ENCODE measurements at places on chromosomes 13 and 19.

GRCh38 chr13:35333157-35333556 lies 143.3 kb downstream of the MAB21L1 start:
- no peak for DNase-seq

GRCh38 chr13:23081220-23081619 lies 99.6 kb upstream of the SGCG start:
- DNase-seq, result no peak

DNA sequence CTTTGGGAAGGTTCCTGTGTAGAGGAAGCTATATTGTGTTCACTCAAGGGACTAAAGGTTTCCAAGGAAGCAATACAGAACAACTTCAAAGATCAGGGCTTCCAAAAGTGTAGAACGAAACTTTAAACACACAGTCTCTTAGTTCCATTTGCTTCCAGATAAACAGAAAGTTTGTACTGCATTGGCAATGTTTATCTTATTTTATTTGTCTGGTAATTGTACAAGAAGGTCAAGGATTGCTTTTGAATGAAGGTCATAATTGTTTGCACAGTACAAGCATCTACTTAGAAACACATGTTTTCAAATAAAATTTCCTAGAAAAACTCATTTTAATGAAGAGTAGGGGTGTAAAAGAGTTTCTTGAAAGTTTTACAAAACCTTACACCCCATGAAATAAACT lies 712.7 kb upstream of the SGCG start:
- no peak for DNase-seq

GRCh38 chr19:50924586-50924985 lies 13.4 kb upstream of the KLK4 start:
- no peak for DNase-seq

GRCh38 chr19:16856091-16856490 lies 26.9 kb downstream of the SIN3B start:
- no peak for DNase-seq

DNA sequence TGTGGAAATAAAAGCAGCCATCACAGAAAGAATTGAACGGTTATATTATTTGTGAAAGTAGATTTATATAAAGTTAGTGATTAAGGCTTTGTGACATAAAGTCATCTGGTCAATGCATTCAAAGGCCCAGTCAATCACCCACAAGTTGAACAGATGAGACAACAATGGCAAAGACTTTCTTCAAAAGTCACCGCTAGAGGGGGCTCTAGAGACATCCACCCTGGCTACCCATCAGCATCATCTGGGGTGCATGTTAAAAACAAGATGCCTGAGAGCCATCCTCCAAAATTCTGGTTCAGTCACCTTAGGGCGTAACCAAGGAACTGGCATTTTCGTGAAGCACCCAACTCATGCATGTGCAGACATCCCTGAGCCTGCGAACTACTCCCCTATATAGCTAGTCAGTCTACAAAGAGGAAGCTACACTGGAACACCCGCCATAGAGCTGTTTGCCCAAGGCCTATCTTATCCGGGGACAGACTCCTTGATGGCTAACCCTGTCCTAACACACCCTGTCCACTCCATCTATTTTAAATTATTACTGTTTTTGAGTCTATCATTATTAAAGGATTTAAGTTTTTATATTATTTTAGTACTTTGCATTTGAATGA lies 970.5 kb downstream of the UQCRFS1 start:
- DNase-seq, result peak; percentile 59

DNA sequence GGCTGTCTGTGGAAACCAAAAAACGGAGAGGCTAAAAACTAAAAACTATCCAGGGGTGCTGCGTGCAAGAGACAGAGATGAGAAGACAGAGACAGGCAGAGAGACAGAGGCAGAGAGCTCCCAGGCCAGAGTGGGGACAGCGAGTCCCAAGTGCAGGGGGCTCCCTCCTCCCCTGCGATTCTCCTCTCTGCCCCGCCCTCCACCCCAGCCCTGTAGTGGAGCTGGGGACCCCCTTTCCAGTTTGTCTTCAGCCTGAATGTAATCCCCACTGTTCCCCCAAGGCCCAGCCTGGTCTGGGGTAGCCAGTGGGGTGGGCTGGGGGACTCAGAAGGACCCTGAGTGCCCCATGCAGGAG lies 2.0 kb downstream of the NFIC start:
- no peak for DNase-seq

DNA sequence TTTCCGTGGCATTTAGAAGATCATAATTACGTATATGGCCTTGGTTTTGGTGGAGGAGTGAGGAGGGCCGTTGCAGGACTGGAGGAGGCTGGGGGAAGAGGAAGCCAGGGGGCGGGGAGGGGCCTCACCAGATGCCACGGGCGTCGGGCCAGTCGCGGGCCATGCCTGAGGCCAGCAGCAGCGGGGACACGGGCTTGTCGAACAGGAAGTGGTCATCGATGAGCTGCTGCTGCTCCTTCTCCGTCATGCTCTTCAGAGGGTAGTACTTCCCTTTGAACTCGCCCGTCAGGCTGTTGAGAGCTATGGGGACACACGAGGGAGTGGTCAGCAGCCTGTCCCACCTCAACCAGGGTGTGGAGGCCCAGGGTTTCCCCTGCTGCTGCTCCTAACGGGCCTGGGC lies 11.1 kb downstream of the CKM start:
- DNase-seq, result no peak

GRCh38 chr13:50124536-50125303 lies 109.5 kb downstream of the KCNRG start:
- DNase-seq, result peak; percentile 84

- no peak for DNase-seq
Measured at GRCh38 chr13:51697181-51697580, 106.8 kb downstream of the DHRS12 start.

DNA sequence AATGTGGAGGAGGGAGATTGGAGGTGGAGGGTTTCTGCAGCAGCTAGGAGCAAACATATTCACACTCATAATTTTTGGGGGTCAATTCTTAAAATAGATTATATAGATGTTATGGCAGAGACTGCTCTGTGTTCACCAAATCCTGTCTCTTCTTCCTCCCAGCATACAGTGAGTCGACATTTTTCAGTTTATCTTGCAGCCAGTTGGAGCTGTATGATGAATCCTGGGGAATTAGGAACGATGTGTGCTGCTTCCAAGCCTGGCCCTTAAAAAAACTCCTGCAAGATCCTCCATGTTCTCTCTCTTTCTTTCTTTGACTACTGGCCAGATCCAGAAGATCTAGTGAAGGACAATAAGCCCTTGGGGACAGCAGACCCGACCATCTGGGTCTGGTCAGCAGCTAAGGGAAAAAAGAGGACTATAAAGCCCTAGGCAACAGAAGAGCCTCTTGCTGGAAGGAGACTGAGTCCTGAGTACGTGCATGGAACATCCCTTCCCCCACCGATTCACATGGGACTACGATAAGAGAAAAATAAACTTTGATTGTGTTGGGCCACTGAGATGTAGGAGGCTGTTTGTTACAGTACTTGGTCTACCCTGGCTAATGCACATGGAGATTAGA lies 55.8 kb upstream of the POMP start:
- DNase-seq, result no peak

GRCh38 chr13:51833980-51834379 lies 11.0 kb downstream of the TMEM272 start:
- DNase-seq, result no peak

GRCh38 chr19:27796073-27796472 lies 1416.9 kb downstream of the UQCRFS1 start:
- no peak for DNase-seq

GRCh38 chr13:106614874-106615273 lies 46.9 kb upstream of the ARGLU1 start:
- no peak for DNase-seq

GRCh38 chr19:2578391-2578890 lies 102.5 kb downstream of the GADD45B start:
- DNase-seq, result no peak

DNA sequence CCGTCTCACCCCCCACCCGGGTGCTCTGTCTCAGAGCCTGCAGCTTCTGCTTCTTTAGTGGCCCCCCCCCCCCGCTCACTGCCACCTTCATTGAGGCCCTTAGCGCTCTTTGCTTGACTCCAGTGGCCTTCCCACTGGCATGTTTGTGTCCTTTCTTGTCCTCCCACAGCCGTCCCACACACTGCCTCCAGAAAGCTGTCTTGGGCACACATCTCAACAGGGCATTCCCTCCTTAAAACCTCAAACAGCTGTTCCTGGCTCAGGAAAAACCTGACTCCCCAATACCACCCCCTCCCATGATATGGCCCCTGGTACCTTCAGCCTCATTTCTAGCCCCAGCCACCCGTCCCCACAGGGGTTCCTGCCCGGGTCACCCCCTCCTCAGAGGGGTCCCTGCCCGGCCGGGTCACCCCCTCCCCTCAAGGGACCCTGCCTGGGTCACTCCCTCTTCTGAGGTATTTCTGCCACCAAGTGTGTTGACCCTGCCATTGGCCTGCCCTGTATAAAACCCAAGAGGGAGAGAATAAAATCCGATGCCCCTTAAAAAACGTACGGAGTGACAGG lies 8.9 kb downstream of the B3GLCT start:
- no peak for DNase-seq

- peak; percentile 78 for DNase-seq
Measured at GRCh38 chr19:28737021-28737895, 475.7 kb downstream of the UQCRFS1 start.

GRCh38 chr13:23636360-23636759 lies 66.1 kb downstream of the TNFRSF19 start:
- DNase-seq, result no peak

DNA sequence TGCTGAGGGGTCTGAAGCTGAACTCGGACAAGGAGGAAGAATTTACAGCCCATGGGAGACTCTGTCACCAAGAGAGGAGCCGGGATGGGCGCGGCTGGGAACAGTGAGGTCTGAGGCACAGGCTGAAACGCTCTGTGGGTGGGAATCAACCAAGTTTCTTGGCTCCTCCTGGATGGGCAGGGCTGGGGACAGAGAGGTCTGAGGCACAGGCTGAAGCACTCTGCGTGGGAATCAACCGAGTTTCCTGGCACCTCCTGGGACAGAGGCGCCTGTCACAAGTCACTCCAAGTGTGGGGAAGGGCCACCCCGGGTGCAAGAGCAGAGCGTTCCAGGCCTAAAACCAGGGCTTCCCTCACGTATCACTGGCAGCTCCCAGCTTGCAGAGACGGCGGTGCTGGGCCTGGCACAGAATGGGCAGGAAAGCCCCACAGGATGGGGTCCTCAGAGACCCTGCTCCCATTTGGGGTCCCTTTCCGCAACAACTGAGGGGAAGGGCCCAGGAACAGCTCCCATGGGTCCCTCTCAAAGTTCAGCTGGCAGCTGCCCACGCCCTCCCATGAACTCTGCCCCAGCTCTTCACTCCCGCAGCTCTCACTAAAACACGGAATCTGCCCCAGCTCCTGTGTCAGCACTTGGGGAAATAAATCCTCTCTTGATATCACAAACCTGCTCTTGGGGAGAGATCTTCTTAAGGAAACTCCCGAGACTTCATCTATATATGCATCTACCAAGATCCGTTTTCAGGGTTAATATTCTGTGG lies 18.5 kb downstream of the AP3D1 start:
- no peak for DNase-seq

DNA sequence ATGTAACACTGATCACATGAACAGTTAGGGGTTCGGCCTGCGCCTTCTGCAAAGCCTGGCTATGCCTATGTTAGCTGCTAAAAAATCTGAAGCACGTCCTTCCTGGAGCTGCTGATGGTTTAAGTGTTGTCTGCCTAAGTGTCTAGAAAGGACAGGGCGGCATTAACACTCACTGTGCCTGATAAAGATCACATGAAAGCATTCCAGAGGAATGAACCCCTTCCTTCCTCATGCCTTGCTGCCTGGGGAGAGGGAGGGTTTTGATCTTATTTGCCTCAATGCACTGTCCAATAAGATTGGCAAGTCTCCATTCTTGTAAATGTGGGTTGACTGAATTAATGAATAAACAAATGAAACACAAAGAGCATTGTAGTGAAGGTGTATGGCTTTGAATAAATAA lies 5.2 kb downstream of the DOCK9 start:
- DNase-seq, result no peak

- no peak for DNase-seq
Measured at GRCh38 chr13:102900193-102900608, 54.4 kb downstream of the ERCC5 start.

DNA sequence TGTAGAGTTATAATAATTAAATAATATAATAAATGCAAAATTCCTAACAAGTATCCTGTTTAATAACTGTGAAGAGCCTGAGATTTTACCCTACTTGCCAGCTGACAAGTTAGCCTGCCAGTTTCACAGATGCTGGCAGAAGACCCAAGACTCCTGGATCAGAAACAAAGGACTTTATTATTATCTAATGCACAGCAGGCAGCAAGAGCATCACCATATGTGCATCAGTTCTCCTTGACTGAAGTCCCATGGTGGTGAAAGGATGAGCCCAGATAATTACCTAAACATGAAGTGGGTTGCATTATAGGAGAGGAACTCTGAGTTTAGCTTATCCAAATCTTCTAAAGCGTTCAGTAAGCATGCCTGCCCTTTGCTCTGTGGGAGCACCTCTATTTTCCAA lies 39.1 kb upstream of the MTIF3 start:
- DNase-seq, result no peak

DNA sequence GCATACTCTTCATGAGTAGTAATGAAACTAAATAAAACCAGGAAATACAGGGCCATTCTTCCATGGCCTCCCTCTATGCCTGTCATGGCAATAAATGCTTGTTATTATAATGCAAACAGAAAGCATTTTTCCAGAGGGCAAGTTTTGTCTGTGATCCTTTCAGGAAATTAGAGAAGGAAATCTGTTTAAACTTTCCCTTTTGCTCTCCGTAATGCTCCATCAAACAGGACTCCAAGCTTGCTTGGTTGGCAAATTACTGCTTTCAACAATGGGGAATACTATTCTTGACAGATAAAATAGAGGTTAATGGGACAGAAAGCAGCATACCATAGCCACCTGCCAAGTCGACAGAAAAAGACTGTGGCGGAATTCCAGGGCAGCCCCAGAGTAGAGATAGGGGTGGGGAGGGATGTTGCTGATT lies 252.5 kb downstream of the LHFPL6 start:
- no peak for DNase-seq

GRCh38 chr13:85537601-85538000 lies 261.6 kb downstream of the SLITRK6 start:
- no peak for DNase-seq

DNA sequence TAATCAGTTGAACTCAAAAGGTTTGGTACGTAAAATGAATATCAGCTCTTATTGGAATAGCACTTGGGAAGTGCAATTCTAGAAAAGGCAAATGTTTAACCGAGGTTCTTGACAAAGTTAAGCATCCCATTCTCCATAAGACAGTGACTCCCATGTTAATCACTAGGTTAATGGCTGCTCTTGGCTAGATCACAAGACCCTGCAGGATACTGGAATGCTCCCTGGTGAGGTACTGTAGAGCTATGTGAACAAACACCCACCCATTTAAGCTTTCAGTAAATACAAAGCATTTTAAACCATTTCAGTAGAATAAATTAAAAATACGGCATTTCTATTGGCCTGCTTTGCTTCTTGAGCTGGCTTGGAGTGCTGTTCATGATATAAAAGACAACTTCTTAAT lies 56.5 kb downstream of the TDRD3 start:
- no peak for DNase-seq

- DNase-seq, result peak; percentile 52
Measured at GRCh38 chr19:41792513-41793413, 3.6 kb upstream of the CEACAM3 start.

- DNase-seq, result no peak
Measured at GRCh38 chr19:45442778-45443461, 19.2 kb upstream of the ERCC1 start.

DNA sequence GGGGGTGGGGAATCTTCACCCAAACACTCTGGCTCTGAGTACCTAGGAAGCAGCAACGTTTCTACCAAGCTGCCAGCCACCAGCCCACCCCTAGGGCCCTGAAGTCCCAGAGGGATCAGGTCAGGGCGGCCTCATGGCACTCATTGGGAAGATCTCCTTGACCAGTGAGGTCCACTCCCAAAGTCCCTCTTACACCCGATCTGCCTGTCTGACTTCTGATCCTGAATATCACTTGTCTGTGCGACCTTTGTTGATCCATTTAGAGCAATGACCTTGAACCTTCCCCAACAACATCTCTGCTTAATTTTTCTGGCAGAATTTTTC lies 2.1 kb upstream of the GNA15 start:
- DNase-seq, result no peak
